ENCODE measurements at places on chromosomes 3 and 15. TPM values are rescaled to one million over a fixed set of nuclear protein-coding genes. Genes with fewer than 3 reads are reported as not detected.

Gene ANKRD34C
- polyA plus RNA-seq = 0.04 TPM

Gene IMPG2
- polyA plus RNA-seq = 0.57 TPM

Gene LTF
- polyA plus RNA-seq = 1.5 TPM

Gene MAP6D1
- polyA plus RNA-seq = not detected

Gene HCLS1
- 7.6 TPM for polyA plus RNA-seq

Gene MANF
- 129 TPM for polyA plus RNA-seq

Gene ECE2
- not detected for polyA plus RNA-seq

Gene PLOD2
- 190 TPM for polyA plus RNA-seq

Gene PRICKLE2
- 20.1 TPM for polyA plus RNA-seq

Gene COL6A5
- 0.16 TPM for polyA plus RNA-seq

Gene NMNAT3
- 9.2 TPM for polyA plus RNA-seq

Gene CD200
- 39.4 TPM for polyA plus RNA-seq

Gene DNAJA4
- 27.7 TPM for polyA plus RNA-seq

Gene CFAP100
- 2.5 TPM for polyA plus RNA-seq

Gene GOLGA8G
- 0.31 TPM for polyA plus RNA-seq

Gene CHRNA7
- 16.3 TPM for polyA plus RNA-seq

Gene MINAR1
- 1.1 TPM for polyA plus RNA-seq

Gene SCG5
- 20.1 TPM for polyA plus RNA-seq

Gene CKMT1B
- 2.4 TPM for polyA plus RNA-seq

Gene FBXL2
- 32.3 TPM for polyA plus RNA-seq

Gene WDR93
- 3.0 TPM for polyA plus RNA-seq

Gene GALNT15
- polyA plus RNA-seq = 1.7 TPM

Gene ALS2CL
- 14.1 TPM for polyA plus RNA-seq

Gene WNT5A
- 45.7 TPM for polyA plus RNA-seq

Gene FEZF2
- polyA plus RNA-seq = not detected

Gene LEO1
- 31.6 TPM for polyA plus RNA-seq

Gene GPR149
- not detected for polyA plus RNA-seq

Gene INSYN1
- 27.3 TPM for polyA plus RNA-seq

Gene CD80
- 0.23 TPM for polyA plus RNA-seq

Gene PAQR9
- polyA plus RNA-seq = 0.62 TPM

Gene CCR1
- 2.6 TPM for polyA plus RNA-seq

Gene CORO2B
- polyA plus RNA-seq = 22.7 TPM

Gene LRRIQ4
- 0.10 TPM for polyA plus RNA-seq

Gene CLDN11
- polyA plus RNA-seq = 332 TPM

Gene OIP5
- polyA plus RNA-seq = 9.6 TPM

Gene COPS2
- 112 TPM for polyA plus RNA-seq

Gene TERC
- 0.59 TPM for polyA plus RNA-seq

Gene EPHA6
- 0.37 TPM for polyA plus RNA-seq

Gene SLC9C1
- 0.70 TPM for polyA plus RNA-seq

Gene ZKSCAN7
- 16.4 TPM for polyA plus RNA-seq

Gene ANKRD63
- polyA plus RNA-seq = 0.17 TPM

Gene ATP1B3
- 204 TPM for polyA plus RNA-seq

Gene TRPC1
- polyA plus RNA-seq = 13.3 TPM

Gene TMEM212
- polyA plus RNA-seq = not detected

Gene TNFAIP8L3
- 2.4 TPM for polyA plus RNA-seq

Gene MME
- polyA plus RNA-seq = 409 TPM

Gene LMOD3
- 0.07 TPM for polyA plus RNA-seq

Gene CCR9
- polyA plus RNA-seq = 0.19 TPM

Gene MYL3
- polyA plus RNA-seq = 18.6 TPM

Gene CYP8B1
- 0.56 TPM for polyA plus RNA-seq

Gene LRTM1
- polyA plus RNA-seq = not detected
